ENCODE measurements at places on chromosomes 3 and 15. TPM values are rescaled to one million over a fixed set of nuclear protein-coding genes. Genes with fewer than 3 reads are reported as not detected.

TM6SF1 gene
- not detected for total RNA-seq

CDC25A gene
- total RNA-seq, result 42.4 TPM

EEFSEC gene
- total RNA-seq, result 11.6 TPM

POLQ gene
- total RNA-seq, result 22.2 TPM

CKMT1A gene
- total RNA-seq, result 1.7 TPM

HYAL1 gene
- 0.23 TPM for total RNA-seq

TCTA gene
- 25.4 TPM for total RNA-seq

GMPPB gene
- total RNA-seq, result 83.9 TPM

GOLGA8J gene
- total RNA-seq, result not detected

APOD gene
- total RNA-seq, result not detected

GRAMD1C gene
- 2.8 TPM for total RNA-seq

PGBD4 gene
- total RNA-seq, result 2.6 TPM

MGLL gene
- total RNA-seq, result 38.7 TPM

ECE2 gene
- total RNA-seq, result not detected

Measured in PC-3 (cell line).